ENCODE measurements at places on chromosomes 2 and 18.

DNA sequence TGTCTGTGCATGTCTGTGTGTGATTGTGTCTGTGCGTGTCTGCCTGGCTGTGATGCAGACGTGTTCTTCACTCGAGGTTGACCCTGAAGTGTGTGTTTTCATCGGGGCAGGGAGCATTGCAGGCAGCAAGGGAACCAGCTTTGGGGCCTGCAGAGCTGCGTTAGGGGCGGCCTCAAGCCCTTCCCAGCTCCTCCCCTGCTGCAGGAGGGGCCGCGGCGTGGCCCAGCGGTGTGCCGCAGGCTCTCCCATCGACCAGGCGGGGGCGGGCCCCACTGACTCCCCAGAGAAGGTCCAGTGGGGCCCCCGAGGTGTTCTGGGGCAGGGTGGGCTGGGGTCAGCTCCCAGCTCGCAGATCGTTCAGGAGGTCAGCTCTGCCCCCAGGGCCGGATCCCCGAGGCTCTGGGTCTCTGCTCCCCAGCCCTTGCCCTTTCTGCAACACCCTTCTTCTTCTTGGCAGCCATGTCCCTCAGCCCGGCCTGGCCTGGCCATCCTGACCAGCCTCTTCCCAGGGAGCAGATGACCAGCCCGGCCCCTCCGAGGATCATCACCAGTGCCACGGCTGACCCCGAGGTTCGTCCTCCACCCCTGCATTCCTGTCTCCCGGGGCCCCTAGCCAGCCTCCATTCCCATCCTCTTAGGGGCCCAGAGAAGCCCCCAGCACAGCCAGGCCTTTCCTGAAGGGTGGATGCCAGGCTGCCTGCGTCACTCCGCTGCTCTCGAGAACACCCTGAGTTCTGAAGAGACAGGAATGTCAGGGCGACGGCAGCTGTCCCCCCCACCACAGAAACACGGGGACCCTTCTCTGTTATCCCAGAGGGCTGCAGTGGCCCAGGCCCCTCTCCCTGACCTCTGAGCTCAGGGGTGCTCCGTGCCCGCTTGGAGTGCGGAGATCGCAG lies 11.1 kb upstream of the KLHL30 start:
- peak; percentile 33 for DNase-seq

DNA sequence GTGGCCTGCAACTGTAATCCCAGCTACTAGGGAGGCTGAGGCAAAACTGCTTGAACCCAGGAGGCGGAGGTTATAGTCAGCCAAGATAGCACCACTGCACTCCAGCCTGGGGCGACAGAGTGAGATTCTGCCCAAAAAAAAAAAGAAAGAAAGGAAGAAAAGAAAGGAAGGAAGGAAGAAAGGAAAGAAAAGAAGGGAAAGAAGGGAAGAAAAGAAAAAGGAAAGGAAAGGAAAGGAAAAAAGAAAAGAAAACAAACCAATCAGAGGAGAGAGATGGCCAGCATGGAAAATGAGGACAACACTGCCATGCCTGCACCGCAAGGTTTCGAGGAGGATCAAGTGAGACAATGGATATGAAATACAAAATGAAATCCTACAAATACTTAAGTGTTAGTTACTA lies 34.7 kb downstream of the NOL10 start:
- DNase-seq, result no peak

DNA sequence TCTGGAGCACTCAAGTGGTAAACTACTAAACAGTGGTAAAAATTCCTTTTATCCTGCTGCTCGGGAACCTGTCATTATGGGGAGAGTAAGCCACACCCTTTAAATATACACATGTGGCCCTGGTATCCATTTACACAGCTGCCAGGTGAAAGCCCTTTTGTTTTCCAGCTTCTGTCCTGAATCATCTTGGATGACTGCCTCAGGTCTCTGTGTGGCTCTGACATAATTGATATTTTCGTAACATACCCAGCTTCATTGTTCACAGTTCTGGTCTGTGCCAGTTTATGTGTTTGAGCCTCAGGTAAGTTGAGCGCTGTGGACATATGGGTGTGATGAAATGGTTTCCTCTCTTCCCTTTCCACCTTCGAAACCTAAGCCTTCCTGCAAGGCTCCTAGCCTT lies 15.7 kb upstream of the TTC39C start:
- no peak for DNase-seq

- DNase-seq, result no peak
These were observed 25.0 kb upstream of the PCBP1 start for GRCh38 chr2:70062270-70062669.

DNA sequence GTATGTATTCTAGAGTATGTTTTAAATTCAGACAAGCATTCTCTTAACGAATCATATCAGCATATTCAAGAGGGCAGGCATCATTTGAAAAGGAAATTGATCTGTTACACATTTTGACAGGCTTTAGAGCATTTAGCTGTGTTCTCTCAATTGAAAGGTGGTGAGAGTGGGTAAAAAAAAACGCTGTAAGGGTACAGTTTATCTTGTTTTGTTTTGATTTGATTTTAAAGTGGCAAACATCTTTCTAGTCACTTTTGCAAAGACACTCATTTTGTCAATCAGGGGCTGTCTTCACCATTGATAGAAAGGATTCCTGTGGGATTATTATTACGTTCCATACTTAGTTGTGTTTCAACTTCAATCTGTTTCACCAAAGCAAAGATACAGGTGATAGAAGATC lies 2.2 kb downstream of the CDH19 start:
- DNase-seq, result no peak

- DNase-seq, result no peak
These were observed 16.3 kb downstream of the CDC42EP3 start for GRCh38 chr2:37654932-37655841.

DNA sequence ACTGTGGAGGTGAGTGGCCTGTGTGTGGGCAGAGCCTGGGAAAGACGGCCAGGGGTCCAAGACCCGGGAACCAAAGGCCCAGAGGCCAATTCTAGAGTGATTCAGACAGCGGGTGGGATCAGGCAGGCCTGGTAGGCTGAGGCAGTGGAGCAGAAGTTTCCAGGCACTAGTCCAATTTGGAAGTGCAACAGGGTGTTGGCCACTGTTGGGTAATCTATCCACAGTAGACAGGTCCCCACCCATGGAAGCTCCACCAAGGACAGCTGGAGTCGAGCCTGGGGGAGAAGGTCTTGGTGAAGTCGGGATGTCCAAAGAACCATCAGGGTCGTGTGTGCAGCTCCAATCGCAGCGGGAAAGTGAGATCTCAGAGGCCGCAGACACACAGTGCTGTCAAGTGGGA lies 125.8 kb upstream of the COPS8 start:
- no peak for DNase-seq

GRCh38 chr18:48027401-48027963 lies 97.0 kb upstream of the SMAD2 start:
- no peak for DNase-seq

GRCh38 chr2:1586923-1587840 lies 157.1 kb downstream of the PXDN start:
- no peak for DNase-seq

DNA sequence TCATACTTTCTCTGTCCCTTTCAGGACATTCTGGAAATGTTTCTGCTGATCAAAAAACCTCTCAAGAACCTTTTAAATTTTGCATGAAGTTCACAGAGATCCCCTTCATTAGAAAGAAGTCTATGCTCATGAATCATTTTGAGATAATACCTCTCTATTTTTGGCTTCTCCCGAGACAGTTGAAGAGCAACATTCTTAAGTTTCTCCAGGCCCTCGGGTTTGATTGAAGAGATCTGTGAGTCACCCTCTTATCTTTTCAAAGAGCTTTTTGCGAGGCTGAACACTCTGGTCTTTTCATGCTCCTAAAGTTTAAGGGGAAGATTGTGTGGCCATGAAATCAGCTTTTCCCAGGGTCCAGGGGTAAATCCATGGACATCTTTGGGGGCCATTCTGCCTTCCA lies 354.2 kb downstream of the FBXO15 start:
- peak; percentile 59 for DNase-seq

DNA sequence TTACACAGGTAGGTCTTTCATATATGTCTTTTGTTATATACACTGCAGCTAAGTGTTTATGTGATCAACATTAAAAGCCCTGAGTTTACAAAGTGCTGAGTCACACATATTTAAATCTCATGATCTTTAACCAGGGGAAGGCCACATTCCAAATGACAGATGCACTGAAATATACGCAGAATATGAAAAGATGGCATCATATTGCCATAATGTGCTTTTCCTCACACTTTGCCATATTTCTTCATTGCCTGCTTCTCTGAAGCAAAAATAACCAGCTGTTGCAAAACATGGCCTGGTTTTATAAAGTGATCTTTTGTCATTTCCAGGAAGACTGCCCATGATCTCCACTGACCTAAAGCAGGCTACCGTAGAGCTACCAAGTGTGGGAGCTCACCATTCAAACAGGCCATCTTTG lies 93.5 kb upstream of the MAPRE2 start:
- DNase-seq, result peak; percentile 39

GRCh38 chr2:69253112-69253511 lies 133.9 kb downstream of the GFPT1 start:
- peak; percentile 29 for DNase-seq

DNA sequence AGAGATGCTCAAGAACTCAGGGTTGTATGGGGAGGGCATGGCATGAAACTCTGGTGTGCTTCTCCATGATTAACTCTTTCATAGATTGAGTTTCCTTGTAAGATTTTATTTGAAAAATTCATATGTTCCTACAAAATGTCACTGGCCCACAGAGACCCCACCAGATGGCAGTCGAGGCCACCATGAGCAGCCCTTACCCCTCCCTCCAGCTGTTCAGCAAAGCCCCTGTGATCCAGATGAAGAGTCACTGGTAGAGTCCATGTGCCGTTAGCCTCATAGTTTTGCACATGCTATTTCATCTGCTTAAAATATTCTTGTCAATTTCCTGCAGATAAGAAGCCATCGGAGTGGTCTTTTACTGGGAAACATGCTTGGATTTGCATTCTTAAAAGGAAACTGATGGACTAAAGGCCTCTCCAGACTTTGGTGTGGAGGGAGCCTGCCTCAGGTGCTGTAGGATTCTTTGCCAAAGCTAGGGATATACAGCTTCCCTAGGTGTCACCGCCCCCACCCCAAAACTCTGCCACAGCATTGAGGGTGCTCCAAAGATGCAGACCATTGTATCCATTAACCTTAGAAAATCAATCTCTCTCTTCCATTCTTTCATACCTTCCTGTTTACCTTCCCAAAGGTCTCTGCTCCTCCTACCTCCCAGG lies 18.8 kb downstream of the ZNF385B start:
- no peak for DNase-seq

DNA sequence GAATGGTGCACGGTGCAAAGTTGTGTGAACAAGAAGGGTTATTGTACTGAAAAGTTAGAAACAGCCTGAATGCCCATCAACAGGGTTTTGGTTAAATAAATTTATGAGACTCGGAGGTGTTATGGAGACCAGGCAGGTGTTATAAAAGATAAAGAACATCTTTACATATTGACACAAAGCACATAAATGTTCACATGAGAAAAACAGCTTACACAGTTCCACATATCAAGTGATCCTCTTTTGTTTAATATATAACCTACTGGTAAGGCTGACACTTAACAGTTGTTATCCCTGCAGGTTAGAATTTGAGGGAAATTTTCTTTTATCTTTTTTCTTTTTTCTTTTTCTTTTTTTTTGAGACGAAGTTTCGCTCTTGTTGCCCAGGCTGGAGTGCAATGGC lies 20.0 kb upstream of the ARPC2 start:
- no peak for DNase-seq

DNA sequence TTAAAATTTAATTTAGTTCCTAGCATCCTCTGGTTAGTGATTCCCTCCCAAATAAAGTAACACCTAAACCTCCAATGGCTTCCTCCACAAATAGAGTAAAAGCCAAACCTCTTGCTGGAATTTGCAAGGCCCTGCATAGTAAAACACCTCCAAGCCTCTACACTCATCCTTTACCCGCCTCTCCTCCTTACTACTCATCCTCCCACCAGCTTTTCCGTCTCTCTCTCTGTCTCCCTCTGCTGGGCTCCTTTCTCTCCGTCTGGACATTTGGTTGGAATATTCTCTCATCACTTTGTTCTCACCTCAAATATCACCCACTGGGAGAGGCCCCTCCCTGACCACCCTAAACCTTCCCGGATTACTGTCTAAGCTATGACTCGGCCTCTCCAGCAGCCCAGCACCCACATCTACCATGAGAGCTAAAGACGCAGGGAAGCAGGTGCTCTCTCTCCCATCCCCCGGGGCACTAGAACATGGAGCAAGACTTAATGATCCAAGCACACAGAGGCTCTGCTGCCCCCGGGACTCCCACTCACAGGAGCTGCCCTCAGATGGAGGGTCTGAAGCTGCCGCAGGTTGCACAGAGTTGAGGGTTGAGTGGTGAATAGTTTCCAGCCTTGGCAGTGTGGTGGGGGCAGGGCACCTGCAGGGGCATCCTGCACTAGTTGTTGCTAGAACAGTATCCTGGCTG lies 167.2 kb downstream of the FBXO15 start:
- no peak for DNase-seq

- no peak for DNase-seq
These were observed 114.1 kb downstream of the BCL11A start for GRCh38 chr2:60439219-60439974.

DNA sequence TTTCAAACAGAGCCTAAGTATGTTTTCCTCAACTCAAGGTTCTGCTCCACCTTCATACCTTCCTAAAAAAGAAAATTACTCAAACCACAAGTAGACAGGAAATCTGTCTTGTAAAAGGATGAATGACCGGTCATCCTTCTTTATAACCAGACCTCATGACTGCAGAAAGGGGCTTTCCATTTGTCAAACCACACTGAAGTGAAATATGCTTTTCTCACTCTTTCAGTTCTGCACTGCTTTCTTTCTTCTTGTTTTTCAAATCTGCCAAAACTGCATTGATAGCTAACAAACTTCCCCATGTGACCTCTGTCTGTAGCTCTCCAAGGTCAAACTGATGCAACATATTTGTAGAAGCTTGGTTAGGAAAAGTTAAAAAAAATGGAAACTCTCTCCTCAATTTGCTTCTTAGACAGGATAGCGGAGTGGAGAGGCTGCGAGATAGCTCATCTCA lies 308.9 kb upstream of the CCDC68 start:
- DNase-seq, result no peak

GRCh38 chr2:99399063-99399462 lies 61.9 kb downstream of the EIF5B start:
- no peak for DNase-seq

DNA sequence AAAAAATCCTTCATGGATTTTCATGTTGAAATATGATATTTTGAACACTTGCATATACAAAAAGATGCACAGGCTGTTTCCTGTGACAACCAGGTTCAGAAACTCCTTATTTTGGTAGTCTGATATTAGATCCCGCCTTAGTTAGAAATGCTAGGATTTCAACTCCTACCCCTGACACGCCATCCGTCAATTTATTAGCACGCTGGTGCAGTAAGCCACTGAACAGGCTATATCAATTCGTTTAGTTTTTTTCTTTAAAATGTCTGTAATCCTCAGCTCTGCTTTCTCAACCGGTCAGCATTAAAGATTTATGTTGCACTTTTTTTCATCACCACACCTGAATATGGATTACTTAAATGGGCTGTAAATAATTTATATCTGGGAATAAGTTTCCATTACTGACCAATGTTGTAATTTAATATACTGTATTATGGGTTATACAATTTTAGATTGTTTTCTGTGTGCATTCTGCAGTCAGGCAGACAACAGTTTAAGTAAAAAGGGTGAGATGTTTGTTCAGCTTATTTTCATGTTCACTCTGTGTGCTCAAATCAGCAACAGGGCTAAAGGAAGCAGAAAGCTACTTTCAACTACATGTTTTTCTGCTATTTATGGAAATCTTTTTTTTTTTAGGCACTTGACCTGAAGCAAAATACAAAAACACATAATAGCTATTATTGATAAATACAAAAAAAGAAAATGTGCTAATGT lies 227.7 kb downstream of the ARHGAP15 start:
- DNase-seq, result no peak

Measured in HFFc6 (cell line).